ENCODE measurements at places on chromosomes 5 and 9. TPM values are rescaled to one million over a fixed set of nuclear protein-coding genes. Genes with fewer than 3 reads are reported as not detected.
A peak's percentile ranks its signal among the peaks of the same experiment; 100 is the strongest.

GRCh38 chr9:70420441-70421271 lies 6.2 kb upstream of the KLF9 start:
- H3K27ac ChIP-seq: peak overlapping the region; percentile 99
- no peaks in the 10 kb centered on the region for H3K27me3 ChIP-seq
- no peaks in the 10 kb centered on the region for H3K36me3 ChIP-seq
- peaks cover 26% of the 10 kb centered on the region for H3K4me1 ChIP-seq
- DNase-seq: peak; percentile 94

CD72 gene
- polyA plus RNA-seq: 3.2 TPM

GRCh38 chr5:113162770-113163169 lies 186.2 kb downstream of the DCP2 start:
- no peak overlapping the region for H3K4me3 ChIP-seq
- no peaks in the 10 kb centered on the region for H3K4me1 ChIP-seq
- no peak overlapping the region for H3K27ac ChIP-seq
- no peaks in the 10 kb centered on the region for H3K27me3 ChIP-seq
- no peak for DNase-seq
- H3K36me3 ChIP-seq: no peaks in the 10 kb centered on the region

ESM1 gene
- 1.1 TPM for polyA plus RNA-seq

CTSV gene
- polyA plus RNA-seq: 96.6 TPM

DNA sequence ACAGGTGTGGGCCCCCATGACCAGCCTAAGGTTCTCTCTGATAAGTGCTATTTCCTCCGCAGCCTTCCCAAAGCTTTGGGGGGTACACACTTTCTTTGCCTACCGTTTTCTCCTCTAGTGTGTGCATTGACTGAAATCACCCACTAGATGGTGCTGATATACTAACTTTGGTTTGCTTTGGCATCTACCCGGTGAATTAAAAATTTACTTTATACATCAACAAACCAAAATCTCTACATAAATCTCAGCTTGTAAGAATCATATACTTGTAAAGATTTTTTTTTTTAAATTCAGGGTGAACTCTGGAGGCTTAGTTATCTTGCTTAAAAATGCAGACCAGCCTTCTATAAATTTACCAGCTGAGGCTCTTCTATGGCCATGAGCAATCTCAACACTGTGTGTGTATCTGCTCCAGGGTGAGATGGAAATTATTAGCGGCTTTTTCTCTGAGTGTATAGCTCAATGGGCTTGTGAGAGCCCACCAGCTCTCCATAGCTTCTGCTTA lies 475.7 kb upstream of the TNC start:
- no peaks in the 10 kb centered on the region for H3K4me1 ChIP-seq
- no peak overlapping the region for H3K4me3 ChIP-seq
- no peak overlapping the region for H3K27ac ChIP-seq
- H3K27me3 ChIP-seq: no peaks in the 10 kb centered on the region

DNA sequence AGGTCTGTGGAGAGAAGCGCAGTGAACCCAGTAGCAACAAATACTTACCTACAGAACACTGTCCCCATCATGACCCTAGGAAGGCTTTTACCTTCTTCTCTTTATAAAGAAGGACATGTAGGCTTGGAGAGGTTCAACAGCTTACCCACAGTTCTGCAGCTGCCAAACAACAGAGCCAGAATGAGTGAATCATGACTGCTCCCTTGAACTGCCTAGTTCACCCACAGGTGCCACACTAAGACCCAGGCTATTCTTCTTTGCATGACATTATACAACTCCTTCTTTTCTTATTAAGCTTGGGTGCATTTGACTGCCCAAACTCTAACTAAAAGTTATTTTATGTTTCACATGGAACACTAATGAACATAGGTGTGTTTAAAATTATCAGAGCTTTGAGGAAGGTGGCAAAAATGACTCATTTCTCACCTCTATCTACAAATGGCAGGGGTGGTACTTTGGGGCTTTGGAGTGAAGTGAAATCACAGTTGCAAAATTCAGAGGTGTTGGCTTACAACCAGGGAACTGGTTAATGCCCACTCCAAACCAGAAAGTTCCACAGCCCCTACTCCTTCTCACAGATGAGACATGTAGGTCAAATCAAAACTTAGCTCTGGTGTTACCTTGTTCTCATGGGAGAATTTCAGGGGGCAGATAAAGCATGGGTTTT lies 201.6 kb downstream of the SEMA6A start:
- DNase-seq: no peak
- no peaks in the 10 kb centered on the region for H3K36me3 ChIP-seq
- H3K27ac ChIP-seq: no peak overlapping the region
- H3K27me3 ChIP-seq: no peaks in the 10 kb centered on the region
- no peak overlapping the region for H3K4me3 ChIP-seq

DNA sequence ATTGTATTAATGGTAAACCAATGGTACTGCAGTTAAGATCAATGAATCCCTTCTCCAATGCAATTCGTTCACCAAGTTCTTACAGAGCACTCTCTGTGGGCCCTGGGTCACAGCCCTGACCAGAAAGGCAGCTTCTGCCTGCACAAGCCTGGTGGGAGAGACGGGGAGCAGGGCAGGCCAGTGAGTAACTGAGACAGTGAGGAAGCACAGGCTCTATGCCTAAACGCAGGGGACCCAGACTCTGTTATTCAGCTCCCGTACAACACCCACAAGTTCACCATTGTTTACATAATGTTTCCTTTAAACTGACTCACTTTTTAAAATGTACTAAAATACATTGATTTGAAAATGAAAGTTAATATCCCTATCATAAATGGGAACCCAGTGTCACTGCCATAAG lies 40.5 kb upstream of the CTSL start:
- peaks cover 15% of the 10 kb centered on the region for H3K4me1 ChIP-seq
- H3K4me3 ChIP-seq: no peak overlapping the region
- no peaks in the 10 kb centered on the region for H3K27me3 ChIP-seq
- no peaks in the 10 kb centered on the region for H3K36me3 ChIP-seq
- no peak overlapping the region for H3K27ac ChIP-seq

TAF11L10 gene
- polyA plus RNA-seq: not detected

DNA sequence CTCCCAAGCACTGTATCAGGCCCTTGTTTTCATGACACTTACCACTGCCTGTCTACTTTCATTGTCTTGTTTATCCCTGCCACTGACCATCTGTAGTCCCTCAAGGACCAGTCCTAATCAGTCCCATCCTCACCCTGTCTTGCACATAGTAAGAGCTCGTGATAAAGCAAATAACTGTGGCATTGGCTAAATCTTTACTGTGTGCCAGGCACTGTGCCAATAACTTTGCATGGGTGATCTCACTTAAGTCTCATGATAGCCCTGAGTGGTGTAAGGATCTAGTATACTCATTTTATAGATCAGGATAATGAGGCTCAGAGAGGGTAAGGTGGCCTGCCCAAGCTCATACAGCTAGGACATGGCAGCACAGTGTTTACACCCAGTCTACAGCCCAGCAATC lies 5.6 kb downstream of the CDX1 start:
- no peak overlapping the region for H3K27ac ChIP-seq
- peaks cover 29% of the 10 kb centered on the region for H3K4me1 ChIP-seq
- no peak for DNase-seq
- no peaks in the 10 kb centered on the region for H3K27me3 ChIP-seq
- H3K36me3 ChIP-seq: no peaks in the 10 kb centered on the region

DNA sequence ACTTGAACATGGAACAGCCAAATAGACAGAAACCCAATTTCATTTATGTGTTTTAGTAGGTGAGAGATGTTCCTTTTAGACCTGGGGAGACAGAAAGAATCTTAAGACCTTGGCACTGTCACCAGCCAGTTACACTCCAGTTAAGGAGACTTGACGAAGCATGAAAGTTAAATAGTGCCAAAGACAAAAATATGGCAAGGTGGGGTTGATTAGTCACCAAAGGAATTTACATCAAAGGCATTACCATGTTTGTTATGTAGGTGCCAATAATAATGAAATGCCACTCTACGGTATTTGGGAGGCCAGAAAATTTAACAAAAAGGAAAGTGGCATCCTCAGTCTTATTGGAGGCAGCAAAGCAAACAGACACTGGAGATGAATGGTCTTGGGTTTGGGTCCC lies 9.2 kb upstream of the IL12B start:
- no peak for DNase-seq
- H3K4me1 ChIP-seq: no peaks in the 10 kb centered on the region
- no peaks in the 10 kb centered on the region for H3K36me3 ChIP-seq
- H3K4me3 ChIP-seq: no peak overlapping the region
- H3K27ac ChIP-seq: no peak overlapping the region

GRCh38 chr9:35511453-35511852 lies 21.5 kb downstream of the RUSC2 start:
- H3K4me3 ChIP-seq: no peak overlapping the region
- DNase-seq: no peak
- no peaks in the 10 kb centered on the region for H3K27me3 ChIP-seq

TLX3 gene
- polyA plus RNA-seq: 0.21 TPM

ADGRD2 gene
- polyA plus RNA-seq: 1.5 TPM

ACOT12 gene
- polyA plus RNA-seq: 0.44 TPM

- no peak overlapping the region for H3K27ac ChIP-seq
- H3K4me1 ChIP-seq: peaks cover 3% of the 10 kb centered on the region
- no peaks in the 10 kb centered on the region for H3K36me3 ChIP-seq
- no peaks in the 10 kb centered on the region for H3K27me3 ChIP-seq
Observed at GRCh38 chr5:134086943-134087305, 27.6 kb upstream of the TCF7 start.

GRCh38 chr9:93079371-93079770 lies 16.6 kb upstream of the CARD19 start:
- DNase-seq: no peak
- H3K36me3 ChIP-seq: no peaks in the 10 kb centered on the region
- no peaks in the 10 kb centered on the region for H3K4me1 ChIP-seq
- H3K27me3 ChIP-seq: no peaks in the 10 kb centered on the region
- H3K27ac ChIP-seq: no peak overlapping the region
- H3K4me3 ChIP-seq: no peak overlapping the region

TMC1 gene
- 3.0 TPM for polyA plus RNA-seq

- no peak overlapping the region for H3K4me3 ChIP-seq
- H3K4me1 ChIP-seq: no peaks in the 10 kb centered on the region
- DNase-seq: no peak
- no peak overlapping the region for H3K27ac ChIP-seq
- no peaks in the 10 kb centered on the region for H3K27me3 ChIP-seq
Observed at GRCh38 chr5:171808951-171809350, 23.3 kb downstream of the SMIM23 start.

- H3K36me3 ChIP-seq: no peaks in the 10 kb centered on the region
- no peak overlapping the region for H3K4me3 ChIP-seq
- DNase-seq: no peak
- no peaks in the 10 kb centered on the region for H3K4me1 ChIP-seq
- no peak overlapping the region for H3K27ac ChIP-seq
- no peaks in the 10 kb centered on the region for H3K27me3 ChIP-seq
Observed at GRCh38 chr5:61600945-61601511, 269.0 kb downstream of the ZSWIM6 start.

GRCh38 chr9:127224883-127225739 lies 39.5 kb upstream of the GARNL3 start:
- H3K27ac ChIP-seq: peak overlapping the region; percentile 81
- no peaks in the 10 kb centered on the region for H3K36me3 ChIP-seq
- peaks cover 9% of the 10 kb centered on the region for H3K4me1 ChIP-seq
- peak; percentile 99 for DNase-seq

- H3K4me1 ChIP-seq: peaks cover 4% of the 10 kb centered on the region
- DNase-seq: no peak
- H3K36me3 ChIP-seq: no peaks in the 10 kb centered on the region
- no peak overlapping the region for H3K4me3 ChIP-seq
- H3K27me3 ChIP-seq: no peaks in the 10 kb centered on the region
- peak overlapping the region; percentile 19 for H3K27ac ChIP-seq
Observed at GRCh38 chr5:77390795-77391194, 101.3 kb downstream of the WDR41 start.

SPINK7 gene
- polyA plus RNA-seq: not detected

GRCh38 chr5:132223861-132224260 lies 3.8 kb downstream of the P4HA2 start:
- no peak overlapping the region for H3K27ac ChIP-seq
- H3K36me3 ChIP-seq: no peaks in the 10 kb centered on the region
- DNase-seq: no peak
- H3K4me3 ChIP-seq: no peak overlapping the region

DNA sequence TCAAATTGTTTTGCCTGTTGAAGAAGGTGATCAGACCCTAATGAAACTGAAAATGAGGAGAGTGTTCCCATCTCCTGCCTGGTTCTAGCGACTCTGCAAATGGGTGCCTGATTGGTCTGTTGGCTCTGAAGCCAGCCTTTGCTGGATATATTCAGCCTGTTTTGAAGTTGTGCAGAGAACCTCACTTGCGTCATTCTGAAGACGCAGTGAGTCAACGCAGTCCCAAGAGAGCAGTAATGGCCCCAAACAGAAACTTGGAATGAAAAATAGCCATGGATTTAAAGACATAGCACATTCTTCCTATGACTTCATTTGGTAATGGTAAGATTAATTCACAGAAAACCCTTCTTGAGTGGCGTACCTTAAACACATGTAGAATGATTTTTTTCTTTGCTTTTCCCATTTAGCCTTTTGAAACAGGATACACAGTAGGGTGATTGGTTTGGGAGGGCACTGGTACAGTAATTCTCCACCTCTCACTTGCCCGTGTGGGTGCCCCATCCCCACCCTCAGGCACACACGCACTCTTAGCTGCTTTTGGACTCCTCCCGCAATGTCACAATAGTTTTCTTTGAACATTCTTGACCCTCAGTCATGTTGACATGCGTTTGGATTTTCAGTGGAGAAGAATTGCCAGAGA lies 54.1 kb upstream of the ABL1 start:
- peak overlapping the region; percentile 88 for H3K27ac ChIP-seq
- peak; percentile 75 for DNase-seq
- H3K36me3 ChIP-seq: no peaks in the 10 kb centered on the region
- H3K4me3 ChIP-seq: peak overlapping the region; percentile 21
- no peaks in the 10 kb centered on the region for H3K27me3 ChIP-seq

- DNase-seq: no peak
- H3K27ac ChIP-seq: no peak overlapping the region
- no peaks in the 10 kb centered on the region for H3K36me3 ChIP-seq
- no peak overlapping the region for H3K4me3 ChIP-seq
- H3K4me1 ChIP-seq: no peaks in the 10 kb centered on the region
Observed at GRCh38 chr5:59125011-59125961, 542.4 kb downstream of the RAB3C start.

PCDHB16 gene
- polyA plus RNA-seq: 1.9 TPM

DNA sequence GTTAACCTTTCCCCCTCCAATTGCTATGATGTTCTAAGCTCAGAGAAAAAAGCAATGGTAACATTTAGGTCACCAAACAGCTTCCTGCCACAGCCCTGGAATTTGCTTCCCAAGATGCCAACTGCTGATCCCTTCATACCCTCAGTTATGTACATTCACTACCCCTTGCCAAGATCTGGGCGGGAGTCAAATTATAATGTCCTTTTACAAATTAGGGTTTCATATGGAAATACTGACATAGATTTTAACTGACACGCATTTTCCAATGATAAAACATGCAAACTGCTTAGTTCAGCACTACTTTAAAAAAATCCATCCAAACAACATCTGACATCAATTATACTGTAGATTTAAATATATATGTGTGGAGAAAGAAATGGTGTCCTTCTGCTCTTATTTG lies 5.0 kb downstream of the LOX start:
- DNase-seq: no peak
- no peak overlapping the region for H3K4me3 ChIP-seq
- H3K4me1 ChIP-seq: no peaks in the 10 kb centered on the region
- H3K27ac ChIP-seq: no peak overlapping the region
- H3K27me3 ChIP-seq: no peaks in the 10 kb centered on the region
